ENCODE measurements at places on chromosomes 7 and 10.

DNA sequence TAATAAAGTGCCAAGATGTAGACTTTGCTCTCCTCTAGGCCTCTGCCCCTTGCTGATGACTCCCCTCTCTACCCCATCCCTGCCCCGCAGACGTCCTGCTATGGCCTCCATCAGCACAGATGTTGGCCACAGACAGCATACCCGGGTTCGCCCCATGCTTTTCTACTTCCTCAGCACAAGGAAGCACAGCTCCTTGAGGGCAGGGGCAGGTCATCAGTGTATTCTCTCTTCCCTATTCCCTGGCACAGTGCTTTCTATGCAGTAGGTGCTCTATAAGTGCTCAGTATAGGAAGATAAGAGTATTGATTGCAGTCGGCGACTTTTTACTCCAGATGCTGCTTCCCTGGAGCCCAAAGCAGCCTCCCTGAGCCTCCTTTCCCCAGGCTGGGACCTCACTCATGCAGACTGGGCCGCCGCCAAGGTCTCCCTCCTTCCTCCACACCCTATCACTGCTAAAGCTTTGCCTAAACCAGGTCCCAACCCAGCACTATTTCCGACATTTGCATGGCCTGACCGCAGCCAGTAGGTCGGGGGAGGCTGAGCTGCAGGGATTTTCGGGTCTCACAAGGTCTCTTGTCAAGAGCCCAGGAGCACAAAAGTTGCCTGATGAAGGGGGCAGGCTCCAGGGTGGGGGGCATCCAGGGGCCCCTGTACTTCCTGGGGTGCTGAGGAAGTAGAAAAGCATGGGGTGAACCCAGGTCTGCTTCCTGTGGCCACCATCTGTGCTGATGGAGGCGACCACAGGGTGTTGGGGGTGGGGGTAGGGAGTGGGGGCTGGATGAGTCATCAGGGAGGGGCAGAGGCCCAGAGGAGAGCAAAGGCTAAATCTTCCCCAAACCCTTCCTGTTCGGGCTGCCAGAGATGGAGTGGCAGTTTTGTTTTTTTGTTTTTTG lies 8.0 kb downstream of the CALHM3 start:
- no peak for DNase-seq

DNA sequence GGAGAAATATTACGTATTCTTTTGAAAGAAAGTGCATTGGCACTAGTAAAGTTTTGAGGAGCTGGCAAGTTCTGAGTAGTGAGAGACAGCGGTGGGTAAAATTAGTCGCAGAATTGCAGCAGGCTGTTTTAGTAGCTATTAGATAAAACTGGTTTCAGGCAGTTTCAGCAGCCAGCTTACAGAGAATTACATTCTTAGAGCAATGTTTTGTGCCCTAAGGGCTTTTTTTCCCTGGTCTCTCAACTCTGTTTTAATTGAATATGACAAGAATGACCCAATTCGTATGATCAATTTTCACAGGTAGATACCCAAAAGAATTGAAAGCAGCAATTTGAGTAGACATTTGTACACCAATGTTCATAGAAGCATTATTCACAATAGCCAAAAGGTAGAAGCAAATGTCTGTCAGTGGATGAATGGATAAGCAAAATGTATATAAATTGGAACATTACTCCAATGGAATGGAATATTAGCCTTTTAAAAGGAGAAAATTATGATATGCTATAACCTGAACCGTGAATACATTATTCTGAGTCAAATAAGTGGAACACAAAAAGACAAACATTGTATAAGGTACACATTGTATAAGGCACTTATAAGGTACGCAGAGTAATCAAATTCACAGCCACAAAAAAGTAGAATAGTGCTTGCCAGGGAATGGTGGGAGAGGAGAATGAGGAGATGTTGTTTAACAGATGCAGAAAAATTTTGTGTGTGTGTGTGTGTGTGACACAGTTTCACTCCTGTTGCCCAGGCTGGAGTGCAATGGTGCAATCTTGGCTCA lies 5.2 kb upstream of the KBTBD2 start:
- no peak for DNase-seq

GRCh38 chr10:33609546-33609945 lies 275.1 kb upstream of the NRP1 start:
- no peak for DNase-seq

DNA sequence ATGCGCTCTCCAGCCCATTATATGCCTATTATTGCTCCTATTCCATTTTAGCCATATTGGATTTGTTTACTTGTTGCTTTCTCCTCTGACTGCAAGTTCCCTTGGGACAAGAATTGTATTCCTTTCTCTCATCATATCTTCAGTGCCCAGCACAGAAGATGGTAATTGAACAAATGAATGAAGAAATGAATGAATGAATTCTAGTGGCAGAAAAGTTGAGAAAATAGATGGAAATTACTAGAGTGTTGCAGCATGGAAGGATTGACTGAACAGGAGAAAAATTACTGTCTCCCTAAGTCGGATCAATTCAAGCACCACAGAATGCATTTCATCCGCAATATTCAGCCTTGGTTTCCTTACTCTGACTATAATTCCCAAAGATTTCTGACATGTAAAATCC lies 1243.2 kb downstream of the SORCS1 start:
- no peak for DNase-seq

DNA sequence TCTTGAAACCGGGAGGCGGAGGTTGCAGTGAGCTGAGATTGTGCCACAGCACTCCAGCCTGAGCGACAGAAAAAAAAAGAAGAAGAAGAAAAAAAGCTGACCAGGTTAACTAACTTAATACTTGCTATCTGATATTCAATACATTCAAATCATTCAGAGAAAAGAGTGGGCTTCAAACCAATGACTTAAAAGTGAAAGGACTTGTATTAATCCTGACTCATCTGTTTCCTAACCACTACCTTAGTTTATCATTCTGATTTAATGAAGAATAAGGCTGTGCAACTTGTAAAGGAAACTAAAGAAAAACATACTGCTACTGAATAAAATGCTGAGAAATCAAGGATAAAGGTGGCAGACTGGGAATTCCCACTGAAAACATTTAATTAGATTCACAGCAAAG lies 128.4 kb downstream of the NRBF2 start:
- no peak for DNase-seq

DNA sequence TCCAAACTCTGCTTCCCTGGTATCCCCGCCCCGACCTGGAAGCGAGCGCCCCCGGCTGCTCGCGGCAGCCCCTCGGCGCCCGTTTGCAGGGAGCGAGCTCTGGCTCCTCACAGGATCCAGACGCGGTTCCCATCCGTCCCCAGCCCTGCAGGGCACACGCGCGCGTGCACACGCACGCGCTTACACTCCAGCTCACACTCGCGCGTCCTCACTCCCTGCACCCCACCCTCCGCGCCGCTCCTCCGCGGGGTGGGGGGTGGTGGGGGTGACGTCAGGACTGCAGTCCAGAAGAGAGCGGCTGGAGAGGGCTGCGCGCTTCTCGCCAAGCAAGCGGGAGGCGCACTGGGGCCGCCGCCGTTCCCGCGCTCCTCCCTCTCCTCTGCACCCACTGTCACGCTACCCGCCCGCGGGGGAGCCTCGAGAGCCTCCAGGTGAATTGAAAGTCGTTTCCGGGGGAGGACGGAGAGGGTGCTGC lies 255.6 kb downstream of the OTUD1 start:
- peak; percentile 32 for DNase-seq

DNA sequence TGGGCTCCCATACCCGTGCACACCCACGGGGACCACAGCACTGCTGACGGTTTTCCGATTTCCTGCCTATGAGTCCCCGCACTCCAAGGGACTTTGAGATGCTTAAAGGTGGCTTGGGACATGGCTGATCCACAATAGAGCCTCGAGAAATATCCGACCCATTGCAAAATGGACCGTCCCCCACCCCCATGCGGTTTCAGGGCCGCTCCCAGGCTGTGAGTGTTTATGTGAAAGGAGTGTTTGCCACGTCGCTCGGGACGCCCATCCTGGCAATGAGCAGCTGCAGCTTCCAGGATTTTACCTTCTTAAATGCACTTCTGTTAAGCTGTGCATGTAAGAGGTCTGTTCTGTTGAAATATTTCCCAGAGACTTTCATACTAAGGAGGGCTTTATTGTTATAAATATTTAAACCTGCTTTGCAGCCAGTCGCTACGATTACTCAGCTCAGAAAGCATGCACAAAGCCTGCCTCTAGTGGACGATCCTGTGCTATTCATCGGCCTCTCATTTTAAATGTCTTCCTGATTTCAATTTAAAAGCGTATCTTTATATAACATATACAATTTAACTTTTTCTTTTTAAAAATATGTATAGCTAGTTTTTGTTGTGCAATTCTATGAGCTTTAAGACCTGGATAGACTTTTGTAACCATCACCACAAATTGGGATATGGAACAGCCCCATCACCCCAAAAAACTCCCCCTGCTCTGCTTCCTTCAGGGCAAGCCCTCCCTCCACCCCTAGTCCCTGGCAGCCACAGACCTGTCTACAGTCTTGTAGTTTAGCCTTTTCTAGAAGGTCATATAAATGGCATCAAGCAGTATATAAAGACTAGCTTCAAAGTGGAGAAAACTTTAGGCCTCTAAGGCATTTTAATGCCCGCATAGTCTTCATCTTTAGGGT lies 418.3 kb downstream of the PAXIP1 start:
- no peak for DNase-seq

GRCh38 chr7:126768836-126769235 lies 483.9 kb downstream of the GRM8 start:
- DNase-seq, result no peak

DNA sequence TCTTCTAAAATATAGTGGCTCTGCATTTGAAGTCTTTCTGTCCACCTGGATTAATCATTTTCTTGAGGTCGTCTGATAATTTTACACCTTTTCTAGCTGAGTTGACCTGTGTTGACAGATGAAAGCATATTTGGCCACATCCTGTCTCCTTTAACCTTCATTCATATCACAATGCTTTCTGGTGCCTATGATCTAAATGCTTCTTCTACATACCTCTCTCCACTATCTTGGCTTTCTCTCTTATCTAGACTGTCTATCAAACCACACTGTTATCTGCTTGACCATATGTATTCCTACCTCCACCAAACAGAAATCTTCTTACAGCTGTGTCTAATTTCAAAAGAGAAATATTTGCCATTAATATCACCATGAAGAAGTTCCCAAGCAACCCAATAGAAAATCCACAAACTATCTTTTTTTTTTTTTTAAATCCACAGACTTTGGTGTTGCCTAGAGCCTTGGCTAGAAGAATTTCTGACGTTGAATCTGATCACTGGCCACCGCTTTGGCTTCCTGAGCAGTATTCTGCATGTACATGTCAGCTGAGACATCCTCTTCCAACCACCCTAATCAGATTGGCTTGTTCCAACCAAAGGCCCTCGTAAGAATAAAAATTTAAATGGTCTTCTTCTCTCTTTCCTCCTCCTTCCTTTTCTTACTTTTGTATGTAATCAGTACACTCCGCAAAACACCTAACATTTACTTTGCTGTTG lies 66.3 kb upstream of the SP4 start:
- no peak for DNase-seq

DNA sequence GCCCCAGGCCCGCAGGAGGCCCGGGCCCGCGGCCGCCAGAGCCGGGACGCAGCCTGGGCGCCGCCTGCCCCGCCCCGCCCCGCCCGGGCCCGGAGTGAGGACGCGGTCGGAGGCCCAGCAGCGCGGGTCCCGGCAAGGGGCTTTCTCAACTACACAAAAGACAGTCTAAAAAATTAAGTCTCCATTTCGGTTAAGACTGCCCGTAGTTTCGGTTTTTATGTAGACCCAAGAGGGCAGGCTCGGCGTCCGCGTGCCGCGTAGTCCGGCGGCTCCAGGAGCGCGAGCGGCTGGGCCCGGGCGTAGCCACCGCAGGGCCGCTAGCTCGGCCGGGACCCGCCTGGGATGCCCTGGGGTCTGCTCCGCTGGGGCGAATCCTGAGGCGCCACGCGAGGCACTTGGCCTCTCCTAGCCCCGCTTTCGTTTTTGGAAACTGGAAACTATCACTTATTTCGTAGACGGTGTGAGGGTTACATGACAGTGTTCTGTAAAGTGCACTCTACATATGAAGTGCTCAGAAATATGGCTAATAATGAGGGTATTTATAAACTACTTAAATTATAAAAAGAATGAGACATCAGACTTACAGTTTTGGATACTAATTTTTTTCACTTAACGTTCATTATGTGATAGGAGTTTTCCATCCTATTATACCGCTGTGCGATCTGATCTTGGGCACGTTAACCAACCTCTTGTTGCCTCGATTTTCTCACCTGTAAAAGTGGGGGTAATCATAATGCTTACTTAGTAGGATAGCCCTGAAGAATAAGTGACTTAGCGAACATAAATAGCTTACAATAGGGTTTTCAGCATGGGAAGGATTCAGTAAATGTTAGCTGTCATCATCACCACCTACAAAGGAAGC lies 573 bp downstream of the BLVRA start:
- DNase-seq, result peak; percentile 48

GRCh38 chr10:131448171-131448570 lies 136.7 kb upstream of the TCERG1L start:
- no peak for DNase-seq

DNA sequence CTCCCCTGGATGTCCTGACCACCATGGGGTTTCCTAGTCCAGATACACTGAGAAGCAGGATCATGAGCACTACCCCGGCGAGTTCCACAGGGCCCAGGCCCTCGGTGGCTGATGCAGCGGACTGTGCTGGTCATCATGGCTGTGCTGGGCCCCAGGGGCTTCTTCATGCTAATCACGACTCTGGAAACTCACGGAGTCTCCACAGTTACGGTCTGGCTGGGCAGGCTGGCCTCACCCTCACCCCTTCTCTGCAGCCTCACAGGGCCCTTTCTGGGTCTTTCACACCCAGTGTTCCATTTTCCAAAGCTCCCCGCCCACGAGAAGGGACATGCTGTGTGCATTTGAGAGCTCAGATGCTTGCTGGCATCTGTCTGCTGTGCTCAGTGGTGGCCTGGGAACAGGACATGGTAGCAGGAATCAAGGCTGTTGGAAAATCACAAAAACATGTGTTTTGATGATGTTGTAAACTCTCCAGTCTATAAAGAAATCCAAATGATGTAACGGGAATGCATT lies 119.0 kb downstream of the PTPN20 start:
- no peak for DNase-seq

- peak; percentile 27 for DNase-seq
Observed at GRCh38 chr7:47379629-47380324, 202.1 kb downstream of the TNS3 start.

GRCh38 chr7:44547536-44548231 lies 6.6 kb upstream of the NPC1L1 start:
- DNase-seq, result no peak

DNA sequence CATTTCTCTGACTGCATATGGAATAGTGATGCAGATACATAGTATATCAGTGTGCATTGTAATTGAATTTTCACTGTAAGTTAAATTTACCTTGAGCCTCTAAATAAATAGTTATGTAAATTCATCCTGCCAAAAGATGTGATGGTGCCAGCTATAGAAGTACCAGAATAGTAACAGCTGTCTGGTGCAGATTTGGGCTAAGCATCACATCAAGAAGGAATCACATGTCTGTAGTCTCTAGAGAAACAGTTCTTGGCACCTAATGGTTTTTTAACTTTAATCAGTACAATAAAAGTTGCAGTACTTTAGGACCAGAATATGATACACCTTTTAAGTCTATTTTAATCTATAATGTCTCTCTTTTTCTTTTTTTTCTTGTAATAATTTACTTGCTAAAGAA lies 17.4 kb downstream of the PLEKHA1 start:
- DNase-seq, result no peak
